ENCODE measurements at places on chromosomes 5 and 9.

DNA sequence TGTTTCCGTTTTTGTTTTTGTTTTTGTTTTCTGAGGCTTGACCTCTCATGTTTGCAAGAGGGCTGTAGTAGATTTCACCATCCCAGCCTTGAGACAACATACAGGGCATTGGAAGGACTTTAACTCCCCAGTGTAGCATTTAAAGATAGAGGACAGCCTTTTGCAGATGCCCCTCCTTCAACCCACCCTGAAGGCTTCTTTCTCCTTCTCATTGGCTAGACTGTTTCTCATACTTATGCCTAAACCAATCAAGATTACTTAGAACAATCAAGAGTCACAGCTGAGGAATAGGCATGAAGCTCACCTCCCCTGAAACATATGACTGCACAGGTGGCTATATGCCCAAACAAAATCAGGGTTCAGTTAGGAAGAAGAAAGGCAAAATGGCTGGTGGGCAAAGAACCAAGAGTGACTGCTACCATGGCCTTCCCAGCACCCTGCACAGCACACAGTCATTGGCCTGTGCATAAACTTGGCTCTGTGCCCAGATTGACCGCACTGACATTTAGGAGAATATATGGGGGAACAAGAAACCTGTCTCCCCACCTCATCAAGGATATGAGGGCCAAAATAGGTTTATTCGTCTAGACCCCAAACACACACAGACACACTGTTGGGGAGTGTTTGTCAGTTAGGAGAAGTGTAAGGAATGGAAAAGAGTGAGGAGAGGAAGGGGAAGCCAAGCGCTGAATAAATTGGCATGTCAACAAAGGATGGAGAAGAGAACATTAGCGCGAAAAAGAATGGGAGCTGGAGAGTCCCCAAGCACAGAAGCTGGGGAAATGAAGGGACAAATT lies 137.3 kb upstream of the RANBP3L start:
- no peak for DNase-seq

DNA sequence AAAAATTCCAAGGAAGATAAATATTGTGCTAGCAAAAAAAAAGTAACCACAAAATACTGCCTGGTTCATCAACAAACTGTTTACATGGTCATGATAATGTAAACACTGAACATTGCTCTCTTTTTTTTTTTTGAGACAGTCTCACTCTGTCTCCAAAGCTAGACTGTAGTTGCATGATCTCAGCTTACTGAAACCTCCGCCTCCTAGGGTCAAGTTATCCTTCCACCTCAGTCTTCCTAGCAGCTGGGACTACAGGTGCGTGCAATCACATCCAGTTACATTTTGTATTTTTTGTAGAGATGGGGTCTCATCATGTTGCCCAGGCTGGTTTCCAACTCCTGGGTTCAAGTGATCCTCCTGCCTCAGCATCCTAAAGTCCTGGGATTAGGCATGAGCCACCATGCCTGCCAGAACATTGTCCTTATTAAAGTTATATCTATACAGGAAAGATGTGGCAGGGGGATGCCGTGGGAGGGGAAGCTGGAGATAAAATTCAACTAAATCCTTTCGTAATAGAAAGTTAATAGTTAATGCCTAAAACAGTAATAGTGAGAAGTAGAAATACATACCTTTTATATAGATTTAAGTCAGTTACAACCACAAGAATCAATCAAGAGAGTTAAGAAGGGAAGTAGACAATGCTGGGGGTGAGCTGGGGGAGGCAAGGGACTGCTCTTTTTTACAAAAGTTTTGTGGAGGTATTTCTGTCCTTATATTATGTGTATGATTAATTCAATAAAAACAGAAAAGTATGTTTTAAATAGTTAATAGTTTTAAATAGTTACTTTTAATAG lies 52.3 kb downstream of the RGMB start:
- no peak for DNase-seq

- no peak for DNase-seq
Measured at GRCh38 chr9:114141553-114142402, 13.6 kb upstream of the COL27A1 start.

GRCh38 chr9:85112391-85112790 lies 442.9 kb downstream of the NTRK2 start:
- DNase-seq, result no peak

- DNase-seq, result no peak
Measured at GRCh38 chr5:56540266-56540665, 275.1 kb upstream of the MAP3K1 start.
